ENCODE measurements at places on chromosomes 3 and 15.

GRCh38 chr3:158360756-158361448 lies 210.1 kb upstream of the MLF1 start:
- DNase-seq = no peak

GRCh38 chr3:53318522-53318921 lies 28.8 kb downstream of the DCP1A start:
- DNase-seq = no peak

GRCh38 chr15:77599357-77599756 lies 33.4 kb downstream of the LINGO1 start:
- no peak for DNase-seq

DNA sequence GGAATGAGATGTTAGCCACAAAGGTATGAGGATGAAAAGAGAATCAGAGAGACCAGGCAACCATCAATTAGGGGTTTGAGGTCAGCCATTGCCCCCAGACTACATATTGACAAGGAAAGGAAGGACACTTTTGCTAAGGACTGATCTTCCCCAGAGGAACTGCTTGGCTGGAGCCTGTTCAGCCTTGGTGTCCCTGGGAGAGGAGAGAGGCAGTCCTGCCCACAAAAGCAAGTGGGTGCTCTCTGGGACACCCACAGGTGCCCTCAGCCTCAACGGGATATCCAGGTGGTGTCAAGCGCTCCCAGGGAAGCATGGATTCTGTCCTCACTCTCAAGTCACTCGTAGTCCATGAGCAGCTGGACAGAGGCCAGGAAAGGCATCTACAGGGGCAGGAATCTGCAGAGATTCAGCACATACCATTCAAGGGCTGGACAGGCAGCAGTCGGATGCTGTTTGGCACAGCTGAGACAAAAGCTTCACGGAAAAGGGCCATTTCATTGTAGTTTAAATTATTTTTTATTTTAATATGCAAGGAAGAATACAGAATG lies 166.2 kb downstream of the UACA start:
- DNase-seq = no peak

- no peak for DNase-seq
Measured at GRCh38 chr15:42964476-42964875, 43.9 kb upstream of the TTBK2 start.

DNA sequence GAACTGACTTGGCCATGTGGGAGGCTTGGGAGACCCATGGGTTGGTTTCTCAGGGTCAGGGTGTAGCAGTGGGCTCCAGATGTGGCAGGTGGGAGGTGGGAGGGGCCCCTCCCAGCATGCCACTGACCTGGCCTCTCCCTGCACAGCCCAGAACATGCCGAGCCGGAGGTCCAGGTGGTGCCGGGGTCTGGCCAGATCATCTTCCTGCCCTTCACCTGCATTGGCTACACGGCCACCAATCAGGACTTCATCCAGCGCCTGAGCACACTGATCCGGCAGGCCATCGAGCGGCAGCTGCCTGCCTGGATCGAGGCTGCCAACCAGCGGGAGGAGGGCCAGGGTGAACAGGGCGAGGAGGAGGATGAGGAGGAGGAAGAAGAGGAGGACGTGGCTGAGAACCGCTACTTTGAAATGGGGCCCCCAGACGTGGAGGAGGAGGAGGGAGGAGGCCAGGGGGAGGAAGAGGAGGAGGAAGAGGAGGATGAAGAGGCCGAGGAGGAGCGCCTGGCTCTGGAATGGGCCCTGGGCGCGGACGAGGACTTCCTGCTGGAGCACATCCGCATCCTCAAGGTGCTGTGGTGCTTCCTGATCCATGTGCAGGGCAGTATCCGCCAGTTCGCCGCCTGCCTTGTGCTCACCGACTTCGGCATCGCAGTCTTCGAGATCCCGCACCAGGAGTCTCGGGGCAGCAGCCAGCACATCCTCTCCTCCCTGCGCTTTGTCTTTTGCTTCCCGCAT lies 7.9 kb upstream of the STAB1 start:
- no peak for DNase-seq

GRCh38 chr15:60528530-60528929 lies 49.6 kb upstream of the ICE2 start:
- peak; percentile 66 for DNase-seq

GRCh38 chr3:123054931-123055330 lies 11.9 kb upstream of the PDIA5 start:
- DNase-seq = no peak

DNA sequence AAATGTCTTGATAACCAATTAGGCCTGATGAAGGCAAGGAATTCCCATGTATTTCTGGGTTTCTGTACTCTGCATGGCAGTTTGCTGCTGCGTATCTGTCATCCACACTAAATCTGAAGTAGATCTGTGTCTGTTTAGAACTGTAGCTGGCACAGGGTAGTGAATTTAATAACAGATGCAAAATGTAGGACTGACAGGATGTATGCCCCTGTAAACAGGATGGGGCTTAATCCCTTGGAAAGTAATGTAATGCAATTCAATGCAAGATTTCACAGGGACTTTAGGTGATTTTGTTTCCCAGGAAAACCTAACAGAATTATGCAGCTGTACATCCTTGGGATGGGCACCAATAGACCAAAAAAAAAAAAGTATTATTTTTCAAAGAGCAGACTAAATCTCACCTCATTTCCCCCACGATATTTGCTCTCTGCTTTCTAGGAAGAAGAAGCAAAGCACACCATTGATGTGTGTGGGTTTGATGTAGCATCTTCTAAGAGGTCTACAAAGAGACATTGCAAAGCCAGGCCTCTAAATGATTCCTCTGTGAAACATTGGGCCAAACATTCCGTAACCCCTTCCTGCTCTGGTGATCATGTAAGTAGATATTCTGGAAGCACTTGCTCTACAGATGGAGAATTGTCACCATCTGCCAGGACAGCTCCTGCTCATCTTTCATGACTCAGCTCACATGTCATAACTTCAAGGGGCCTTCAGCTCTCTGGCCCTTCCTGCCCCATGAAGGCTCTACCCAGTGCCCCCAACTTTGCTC lies 464.3 kb upstream of the RGMA start:
- DNase-seq = no peak

DNA sequence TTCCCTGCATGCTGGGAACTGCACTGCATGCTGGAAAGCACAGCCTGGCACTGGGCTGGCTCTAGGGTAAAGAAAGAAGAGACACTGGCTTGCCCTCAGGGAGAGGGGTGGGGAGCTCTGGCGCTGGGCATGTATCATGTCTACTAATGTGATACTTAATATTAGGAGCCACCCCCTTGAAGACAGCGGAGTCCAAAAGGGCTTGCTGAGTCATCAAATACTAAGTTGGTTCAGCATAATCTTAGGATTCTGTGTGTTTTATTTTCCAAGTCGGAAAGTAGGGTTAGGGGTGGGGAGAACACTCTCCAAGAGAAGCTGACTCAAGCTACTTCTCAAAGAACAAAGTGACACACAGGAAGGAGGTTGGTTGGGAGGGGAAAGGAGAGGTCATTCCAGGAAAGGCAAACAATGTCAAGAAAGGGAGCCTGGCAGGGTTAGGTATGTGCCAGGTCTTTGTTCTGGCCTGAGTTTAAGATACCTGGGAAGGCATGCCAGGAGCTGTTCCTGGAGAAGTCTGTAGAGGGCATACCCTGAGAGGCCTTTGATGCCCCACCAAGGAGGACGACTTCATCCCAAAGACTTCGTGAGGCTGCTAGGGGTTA lies 237.8 kb upstream of the NR2E3 start:
- DNase-seq = no peak

GRCh38 chr3:188908002-188908850 lies 263.5 kb upstream of the TPRG1 start:
- no peak for DNase-seq

- DNase-seq = peak; percentile 70
Measured at GRCh38 chr15:60006203-60006862, 2.2 kb downstream of the FOXB1 start.

DNA sequence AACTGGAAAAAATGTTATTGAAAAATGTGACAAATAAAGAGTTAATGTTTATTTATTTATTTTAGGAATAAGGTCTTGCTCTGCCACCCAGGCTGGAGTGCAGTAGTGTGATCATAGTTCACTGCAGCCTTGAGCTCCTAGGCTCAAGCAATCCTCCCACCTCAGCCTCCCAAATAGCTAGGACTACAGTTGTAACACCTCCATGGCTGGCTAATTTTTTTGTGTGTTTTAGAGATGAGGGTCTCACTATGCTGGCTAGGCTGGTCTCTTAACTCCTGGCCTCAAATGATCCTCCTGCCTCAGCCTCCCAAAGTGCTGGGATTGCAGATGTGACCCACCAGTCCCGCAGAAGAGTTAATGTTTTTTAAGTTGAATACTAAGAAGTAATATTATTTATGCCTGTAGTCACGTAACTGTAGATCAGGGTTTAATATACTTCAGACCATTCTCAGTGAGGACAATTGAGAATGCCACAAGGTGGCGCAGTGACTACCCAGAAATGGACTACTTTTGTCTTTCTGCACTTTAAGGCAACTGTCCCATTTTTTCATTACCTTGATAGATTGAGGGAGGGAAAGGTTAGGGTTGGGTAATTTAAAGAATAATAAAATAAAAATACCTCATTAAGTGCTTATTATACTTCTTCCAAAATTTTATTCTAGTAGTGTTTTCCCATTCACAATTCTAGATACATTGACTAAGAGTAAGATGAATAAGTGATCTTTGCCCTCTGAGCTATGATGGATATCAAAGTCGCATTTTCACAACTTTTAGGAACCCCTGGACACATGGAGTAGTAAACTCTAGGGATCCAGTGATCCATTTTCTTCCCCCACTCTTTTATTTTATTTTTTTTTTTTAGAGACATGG lies 6.0 kb downstream of the MUC13 start:
- peak; percentile 40 for DNase-seq

DNA sequence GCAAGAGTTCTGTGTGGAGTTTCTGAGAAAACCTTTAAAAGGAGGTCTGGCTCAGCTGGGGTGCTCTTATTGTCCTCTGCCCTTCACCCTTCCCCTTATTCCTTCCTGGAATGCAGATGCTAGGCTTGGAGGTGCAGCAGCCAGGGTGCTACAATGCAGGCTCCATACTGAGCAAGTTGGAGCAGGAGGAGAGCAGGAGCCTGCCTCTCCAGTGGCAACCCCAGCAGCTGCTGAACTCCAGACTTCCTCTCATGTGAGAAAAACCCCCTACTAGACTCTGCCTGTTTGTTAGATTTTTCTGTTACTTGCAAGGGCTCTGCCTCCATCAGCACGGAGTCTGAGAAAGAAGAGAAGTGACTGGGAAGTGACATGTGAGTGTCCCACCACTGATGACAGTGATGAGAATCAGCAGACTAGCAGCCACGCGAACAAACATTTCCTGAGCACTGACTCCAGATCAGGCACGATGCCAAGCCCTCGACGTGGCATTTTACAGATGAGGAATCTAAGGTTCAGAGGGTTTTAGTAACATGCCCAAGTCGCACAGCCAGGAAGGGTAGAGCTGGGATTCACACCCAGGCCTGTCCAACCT lies 16.1 kb upstream of the RARRES1 start:
- DNase-seq = no peak

DNA sequence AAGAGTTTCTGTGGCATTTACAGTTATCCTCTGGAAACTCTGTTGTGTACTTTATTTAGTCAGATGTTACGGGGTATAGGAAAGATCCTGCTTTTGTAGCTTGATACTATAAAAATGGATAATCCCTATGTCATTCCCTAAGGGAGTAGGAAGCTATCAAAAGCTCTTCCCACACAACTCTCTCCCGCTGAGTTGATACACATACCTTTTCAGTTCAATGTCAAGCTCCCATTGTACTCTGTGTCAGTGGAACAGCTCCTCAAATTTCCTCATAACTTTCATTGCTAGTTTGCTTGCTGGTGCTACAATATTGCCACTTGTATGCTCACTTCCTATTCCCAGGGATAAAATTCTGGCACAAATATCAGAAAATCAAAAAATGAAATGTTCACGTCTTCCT lies 893.3 kb upstream of the GBE1 start:
- DNase-seq = no peak

GRCh38 chr15:97708252-97708651 lies 252.3 kb upstream of the ARRDC4 start:
- no peak for DNase-seq

DNA sequence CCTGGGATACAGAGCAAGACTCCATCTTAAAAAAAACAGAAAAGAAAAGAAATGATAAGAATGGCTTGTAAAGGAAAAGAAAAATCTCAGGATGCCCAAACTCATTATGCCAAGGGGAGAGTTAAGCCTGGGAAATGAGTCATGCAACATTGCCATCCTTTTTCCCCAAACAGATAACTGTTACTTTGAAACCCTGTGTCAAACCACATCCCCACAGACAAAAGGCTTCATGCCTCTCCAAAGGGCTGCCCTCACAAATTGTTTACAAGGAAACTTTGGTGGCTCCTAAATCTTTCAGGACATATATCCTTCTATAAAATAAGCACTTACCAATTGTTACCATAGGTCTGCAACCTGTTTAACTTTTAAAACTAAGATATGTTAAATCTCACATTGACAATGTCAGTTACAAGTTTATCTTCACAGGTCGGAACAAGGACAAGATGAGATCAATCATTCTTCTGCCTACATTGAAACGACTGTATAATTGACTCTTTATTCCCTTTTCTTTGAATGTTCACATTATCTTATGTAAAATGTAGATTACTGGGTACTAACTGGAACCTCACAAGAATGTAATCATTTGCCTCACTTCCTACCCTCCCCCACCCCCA lies 18.6 kb upstream of the SENP7 start:
- peak; percentile 15 for DNase-seq

DNA sequence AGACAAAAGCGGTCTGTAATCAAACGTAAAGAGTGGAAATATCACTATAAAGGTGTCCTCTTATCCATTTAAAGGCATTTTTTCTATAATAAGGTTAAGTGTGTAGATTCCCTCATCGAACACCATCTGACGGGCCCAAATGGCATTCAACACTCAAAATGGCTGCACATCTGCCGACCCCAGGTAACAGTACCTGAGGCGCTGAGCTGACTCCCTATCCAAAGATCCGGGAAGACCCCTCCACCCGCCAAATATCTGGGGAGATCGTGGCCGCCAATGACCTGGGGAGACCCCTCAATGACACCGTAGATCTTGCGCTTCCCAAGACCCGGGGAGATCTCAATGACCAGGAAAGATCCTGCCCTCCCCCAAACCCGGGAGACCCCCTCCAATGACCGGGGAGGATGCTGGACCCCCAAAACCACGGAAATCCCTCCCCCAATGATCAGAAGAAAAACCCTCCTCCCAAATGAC lies 476 bp downstream of the IP6K2 start:
- DNase-seq = peak; percentile 25

DNA sequence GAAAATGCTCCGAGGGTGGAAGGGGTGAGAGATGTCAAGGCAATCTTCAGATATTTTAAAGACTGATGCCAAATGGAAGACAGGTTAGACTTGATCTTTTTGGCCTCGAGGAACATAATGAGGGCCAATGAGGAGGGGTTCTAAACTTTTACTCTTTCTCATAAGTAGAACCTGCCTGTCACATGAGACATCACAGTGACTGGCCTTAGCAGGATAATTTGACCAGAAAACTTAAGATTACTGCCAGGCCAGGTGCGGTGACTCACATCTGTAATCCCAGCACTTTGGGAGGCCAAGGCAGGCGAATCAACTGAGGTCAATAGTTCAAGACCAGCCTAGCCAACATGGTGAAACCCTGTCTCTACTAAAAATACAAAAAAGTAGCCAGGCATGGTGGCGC lies 12.2 kb downstream of the TM4SF4 start:
- no peak for DNase-seq

Measured in central memory CD4-positive, alpha-beta T cell (primary cell).